RCC 7860 (cell line): ENCODE measurements at places on chromosomes 5 and 9.

- DNase-seq = peak; percentile 65
These were observed 54.0 kb downstream of the AOPEP start for GRCh38 chr9:94780516-94780950.

- DNase-seq = peak; percentile 69
These were observed 680 bp downstream of the GPX8 start for GRCh38 chr5:55160493-55161209.

GRCh38 chr5:161189452-161189851, 337.4 kb upstream of the ATP10B start:
- no peak for DNase-seq

DNA sequence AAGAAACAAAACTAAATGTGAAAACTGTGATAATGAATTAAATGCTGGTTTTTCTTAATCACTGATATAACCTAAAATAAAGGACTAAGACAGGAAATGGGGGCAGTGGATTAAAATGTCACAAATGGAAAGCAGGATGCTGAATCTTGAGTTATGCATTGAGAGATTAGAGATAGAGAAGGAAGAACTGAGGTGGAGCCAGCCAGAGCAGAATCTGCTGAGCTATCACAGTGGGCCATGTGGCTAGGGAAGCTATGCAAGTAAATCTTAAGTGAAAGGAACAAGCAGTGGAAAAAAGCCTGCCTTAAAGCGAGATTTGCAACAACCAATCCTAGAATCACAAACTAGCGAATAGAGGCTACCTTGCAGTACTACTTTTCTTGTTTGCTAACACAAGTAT, 188.5 kb upstream of the RASA1 start:
- DNase-seq = no peak

DNA sequence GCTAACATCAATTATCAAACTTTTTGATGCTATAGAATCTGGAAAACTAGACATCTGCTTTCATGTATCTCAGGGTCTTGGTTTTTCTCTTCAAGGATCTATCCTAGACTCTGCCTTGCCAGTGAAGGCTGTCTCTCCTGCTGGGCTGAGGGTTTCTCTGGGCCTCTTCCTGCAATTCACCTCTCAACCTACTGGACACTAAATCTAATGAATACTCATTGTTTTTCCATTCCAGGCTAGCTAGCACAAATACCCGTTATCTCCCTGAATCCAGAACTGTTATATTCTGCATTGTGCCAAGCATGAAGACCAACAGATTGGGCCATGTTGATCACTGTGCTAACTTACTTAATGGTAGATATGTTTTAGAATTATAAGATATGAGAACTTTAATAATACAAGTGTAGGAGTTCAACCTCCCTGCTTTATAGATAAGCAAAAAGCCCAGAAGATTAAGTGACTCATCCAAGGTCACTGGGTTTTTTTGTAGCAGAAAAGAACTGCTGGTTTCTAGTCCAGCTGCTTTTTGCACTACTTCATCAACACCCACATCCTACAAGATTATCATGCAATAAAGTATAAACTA, 56.5 kb upstream of the RNF38 start:
- no peak for DNase-seq

DNA sequence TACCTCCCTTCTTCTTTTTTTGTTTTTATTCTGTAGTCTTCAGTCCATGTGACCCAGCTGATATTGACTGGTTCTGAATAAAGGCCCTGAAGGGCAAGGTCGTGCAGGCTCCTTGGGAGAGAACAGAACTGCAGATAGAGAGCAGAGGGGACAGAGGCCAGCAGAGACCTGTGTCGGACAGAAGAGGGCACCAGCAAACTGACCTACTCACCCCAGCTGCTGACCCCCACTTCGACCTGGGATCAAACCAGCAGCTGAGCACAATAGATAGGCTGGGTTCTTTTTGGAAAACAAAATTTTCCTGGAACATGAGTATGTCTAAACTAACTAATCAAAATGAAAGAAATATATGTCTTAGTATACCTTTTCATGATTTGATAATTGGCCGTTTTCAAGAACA, 695.1 kb downstream of the NR2F1-AS1 start:
- no peak for DNase-seq

DNA sequence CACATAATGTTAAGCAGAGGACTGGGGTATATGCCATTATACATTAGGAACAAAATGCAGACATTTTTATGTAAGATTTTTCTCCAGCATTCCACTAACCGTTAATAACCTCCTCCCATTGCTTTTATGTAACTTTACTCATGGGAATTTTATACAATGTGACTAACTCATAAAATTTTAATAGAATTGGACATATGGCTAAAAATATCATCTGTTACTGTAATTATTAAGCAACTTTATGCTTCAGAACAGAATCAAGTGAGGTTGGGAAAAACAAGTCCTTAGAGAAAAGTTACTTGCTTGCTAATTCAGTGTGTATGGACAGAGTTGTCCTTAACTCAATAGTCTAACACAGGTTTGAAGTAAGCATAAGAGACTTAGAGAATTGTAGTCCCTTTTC, 54.8 kb upstream of the PCSK1 start:
- DNase-seq = no peak

GRCh38 chr5:177378884-177379883, 5.0 kb upstream of the SLC34A1 start:
- peak; percentile 98 for DNase-seq

DNA sequence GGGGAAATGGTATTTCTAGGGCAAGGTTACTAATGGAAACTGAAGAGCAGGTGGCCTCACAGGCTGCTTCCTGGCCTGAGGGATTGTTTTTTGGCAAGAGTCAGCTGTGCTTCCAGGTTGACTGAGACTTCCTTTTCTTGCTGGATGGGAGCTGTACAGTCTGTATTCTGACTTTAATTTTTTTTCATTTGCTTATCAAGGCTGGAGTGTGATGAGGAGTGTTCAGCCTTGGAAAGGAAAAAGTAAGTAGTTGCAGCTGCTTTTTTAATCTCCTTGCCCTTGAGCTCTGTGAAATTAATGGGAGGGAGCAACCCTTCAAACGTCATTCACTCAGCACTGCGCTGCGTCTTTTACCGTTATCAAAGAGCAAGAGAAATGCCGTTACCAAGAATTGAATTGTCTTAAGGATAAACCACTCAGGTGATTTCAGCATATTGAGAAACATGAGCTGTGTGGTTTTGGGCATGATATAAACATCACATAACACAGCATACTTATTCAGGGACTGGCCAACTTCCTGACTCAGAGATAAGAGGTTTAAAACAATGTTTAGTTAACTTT, 47.6 kb downstream of the AQP7 start:
- no peak for DNase-seq
